Amniotic epithelial cell (primary cell): ENCODE measurements at places on chromosomes 3 and 15.

DNA sequence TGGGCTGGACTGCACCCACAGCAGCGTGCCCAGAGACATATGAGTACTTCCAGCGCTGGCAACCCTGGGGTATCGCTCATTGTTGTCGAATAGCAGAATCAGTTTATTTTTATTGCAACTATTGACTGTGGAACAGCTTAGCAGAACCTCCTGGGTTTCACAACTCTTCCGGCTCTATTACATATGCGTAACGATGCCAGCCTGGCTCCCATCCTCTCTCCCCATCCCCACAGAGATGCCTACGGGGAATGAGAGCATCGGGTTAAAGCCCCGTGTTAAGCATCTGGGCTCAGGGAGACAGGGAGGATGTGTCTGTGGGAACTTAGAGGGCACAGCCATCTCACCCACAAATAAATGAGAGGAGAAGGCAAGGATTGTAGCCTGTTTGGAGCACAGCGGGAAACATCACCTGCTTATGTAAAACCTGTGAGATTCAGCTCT, 76.6 kb upstream of the DLG1 start:
- DNase-seq: no peak

- no peak for DNase-seq
Measured at GRCh38 chr15:81612631-81613030, 238.6 kb upstream of the TMC3 start.

- no peak for DNase-seq
Measured at GRCh38 chr3:59265566-59265965, 215.7 kb upstream of the CFAP20DC start.

GRCh38 chr3:128296469-128297251, 143.4 kb downstream of the EEFSEC start:
- DNase-seq: no peak

GRCh38 chr3:78517965-78518364, 1249.8 kb downstream of the ROBO1 start:
- DNase-seq: no peak

- DNase-seq: peak; percentile 4
Measured at GRCh38 chr3:88343264-88343663, 193.5 kb downstream of the C3orf38 start.

- no peak for DNase-seq
Measured at GRCh38 chr15:31013863-31014607, 22.6 kb upstream of the MTMR10 start.

GRCh38 chr3:131735544-131735943, 232.8 kb upstream of the MRPL3 start:
- DNase-seq: no peak

DNA sequence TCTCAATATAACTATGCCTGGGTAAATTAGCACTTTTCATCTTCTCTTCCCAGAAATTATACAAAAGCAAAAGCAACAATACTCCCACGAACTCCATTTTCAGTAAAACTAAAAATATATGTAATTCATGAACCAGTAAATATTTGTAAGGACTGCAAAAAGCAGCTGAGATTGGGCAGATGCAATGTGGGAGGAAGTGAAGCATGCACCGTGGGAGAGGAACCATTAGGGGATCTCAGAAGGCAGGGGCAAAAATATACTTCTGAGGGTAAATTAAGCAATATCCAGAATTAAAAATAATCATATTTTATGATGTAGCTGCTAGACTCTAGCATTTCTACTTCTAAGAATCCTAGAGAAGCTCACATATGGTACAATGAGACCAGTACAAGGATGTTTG, 20.2 kb downstream of the CFAP91 start:
- no peak for DNase-seq

DNA sequence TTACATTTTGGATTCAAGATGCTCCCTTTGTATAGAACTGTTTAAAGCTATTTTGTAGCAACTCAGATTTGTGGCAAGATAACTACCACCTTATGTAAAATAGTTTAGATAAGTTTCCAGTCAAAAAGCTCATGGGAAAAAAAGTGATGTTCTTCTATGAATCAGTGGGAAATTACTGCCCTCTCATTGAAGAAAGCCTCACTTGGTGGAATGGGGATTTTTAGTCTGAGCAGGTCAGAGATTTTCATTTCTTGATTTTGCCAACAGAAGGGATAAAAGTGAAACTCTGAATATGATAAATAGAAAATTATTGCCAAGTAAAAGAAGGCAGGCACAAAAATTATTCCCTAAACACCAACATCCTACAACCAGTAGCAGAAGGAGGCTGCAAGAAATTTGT, 25.8 kb upstream of the CSTA start:
- no peak for DNase-seq

DNA sequence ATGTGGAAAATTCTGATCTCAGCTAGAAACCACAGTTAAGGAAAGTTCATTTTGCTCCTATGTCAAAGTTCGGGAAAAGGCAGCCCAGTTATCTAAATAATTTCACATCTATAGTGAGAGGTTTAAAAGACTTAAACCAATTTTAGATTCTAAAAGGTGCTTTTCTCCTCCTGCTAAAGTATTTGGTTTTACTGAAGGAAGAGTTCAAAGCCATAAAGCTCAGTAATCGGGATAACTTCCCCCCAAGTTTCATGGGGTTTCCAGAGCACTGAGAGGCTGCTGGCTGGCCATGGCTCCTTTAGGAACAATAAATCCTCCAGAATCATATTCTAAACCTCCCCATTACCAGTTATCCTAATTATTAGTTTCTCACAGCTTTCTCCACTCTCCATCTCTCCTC, 38.2 kb downstream of the ZIC4 start:
- no peak for DNase-seq

GRCh38 chr15:19987389-19988048, 554.1 kb downstream of the GOLGA6L6 start:
- no peak for DNase-seq
